SK-N-SH treated with all-trans-retinoic acid at 6 μM for 48 hours (cell line): ENCODE measurements at places on chromosomes 13 and 19.

DNA sequence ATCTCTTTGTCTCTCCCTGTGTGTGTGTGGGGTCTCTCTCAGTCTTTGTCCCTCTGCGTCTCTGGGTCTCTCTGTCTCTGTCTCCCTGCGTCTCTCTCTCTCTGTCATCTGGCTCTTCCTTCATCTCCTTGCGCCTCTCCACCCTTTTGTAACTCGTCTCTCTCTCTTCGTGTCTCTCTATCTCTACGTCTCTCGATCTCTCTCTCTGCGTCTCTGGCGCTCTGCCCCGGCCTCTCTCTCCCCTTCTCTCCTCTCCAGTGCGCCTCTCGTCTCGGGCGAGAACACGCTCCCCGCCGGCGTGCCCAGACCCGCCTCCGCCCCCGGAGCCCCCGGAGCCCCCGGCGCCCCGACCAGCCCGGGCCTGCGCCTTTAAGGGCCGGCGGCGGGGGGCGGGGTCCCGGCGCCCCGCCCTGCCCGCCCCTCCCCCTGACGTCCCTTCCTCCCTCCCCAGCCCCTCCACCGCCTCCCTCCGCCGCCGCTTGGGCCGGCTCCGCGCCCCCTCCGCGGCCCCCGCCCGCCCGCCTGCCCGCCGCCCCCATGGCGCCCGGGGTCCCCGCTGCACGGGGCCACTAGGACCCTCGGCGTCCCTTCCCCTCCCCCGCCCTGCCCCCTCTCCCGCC lies at the start of gene MARK4:
TSS of gene MARK4 (plus strand) at position 440 of the 620 bp plus-strand sequence. CDS start 318 bp downstream, outside the sequence.
- ATAC-seq: peak; percentile 58

GRCh38 chr19:29277102-29277501 lies 64.2 kb upstream of the UQCRFS1 start:
- peak; percentile 96 for ATAC-seq

DNA sequence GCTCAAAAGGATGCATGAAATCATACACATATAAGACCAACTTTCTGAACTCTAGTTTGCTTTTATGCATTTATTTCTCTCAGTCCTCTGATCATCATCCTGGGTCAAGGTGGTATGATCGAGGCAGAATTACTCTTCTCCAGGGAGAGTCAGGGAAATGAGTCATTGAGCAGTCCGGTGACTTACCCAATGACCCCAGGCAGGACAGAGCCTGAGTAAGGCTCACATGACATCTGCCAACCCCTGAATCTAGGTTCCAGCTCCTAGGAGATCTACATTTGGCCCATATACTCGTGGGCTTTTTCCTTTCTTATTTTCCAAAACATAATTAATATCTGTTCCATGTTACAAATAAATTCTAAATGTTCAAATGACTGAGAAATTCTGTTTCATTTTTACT lies 502.3 kb downstream of the FOXO1 start:
- 0 out of 3 replicates have a peak, but pooled peaks have one; percentile 26 for ATAC-seq

GRCh38 chr19:16077984-16078758 lies 1.9 kb downstream of the TPM4 start:
- peak; percentile 7 for ATAC-seq

DNA sequence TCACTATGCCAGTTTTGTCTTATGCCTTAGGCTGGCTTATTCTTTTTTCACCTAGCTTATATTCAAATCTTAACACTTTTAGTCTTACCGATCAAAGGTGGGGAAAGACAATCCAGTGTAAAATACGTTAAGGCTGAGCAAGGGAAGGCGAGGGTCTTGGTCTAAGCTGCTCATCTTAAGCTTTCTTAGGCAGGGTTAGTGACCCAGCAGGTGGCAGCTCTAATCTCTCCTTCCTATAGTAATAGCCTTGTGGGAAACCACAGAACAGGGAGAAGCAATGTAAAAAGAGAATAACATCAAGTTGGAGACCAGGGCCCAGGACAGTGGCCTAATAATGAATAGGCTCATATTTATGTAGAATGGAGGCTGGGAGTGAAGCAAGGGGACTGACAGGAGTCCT lies 45.9 kb downstream of the COG3 start:
- ATAC-seq: no peak

GRCh38 chr13:19596960-19597361 lies 35.6 kb upstream of the TPTE2 start:
- ATAC-seq: no peak

GRCh38 chr13:51093574-51093973 lies 17.5 kb downstream of the C13orf42 start:
- ATAC-seq: no peak

DNA sequence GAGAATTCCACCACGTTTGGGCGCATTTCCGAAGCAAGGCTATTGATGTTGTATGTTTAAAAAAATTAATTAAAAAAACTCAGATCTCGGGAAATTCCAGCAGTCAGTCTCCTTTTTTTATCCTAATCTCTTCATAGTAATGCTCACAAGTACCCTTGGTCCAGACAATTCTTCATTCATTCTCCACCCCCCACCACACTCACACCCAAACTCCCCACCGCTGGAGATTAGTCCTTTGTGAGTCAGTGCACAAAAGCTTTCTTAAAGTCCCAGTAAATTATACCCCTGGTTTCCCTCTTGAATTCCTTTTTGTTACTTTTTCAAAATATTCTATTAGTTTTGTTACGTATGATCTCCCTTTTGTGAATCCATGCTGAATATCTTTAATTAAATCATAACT lies 274.6 kb downstream of the ZNF536 start:
- ATAC-seq: no peak

DNA sequence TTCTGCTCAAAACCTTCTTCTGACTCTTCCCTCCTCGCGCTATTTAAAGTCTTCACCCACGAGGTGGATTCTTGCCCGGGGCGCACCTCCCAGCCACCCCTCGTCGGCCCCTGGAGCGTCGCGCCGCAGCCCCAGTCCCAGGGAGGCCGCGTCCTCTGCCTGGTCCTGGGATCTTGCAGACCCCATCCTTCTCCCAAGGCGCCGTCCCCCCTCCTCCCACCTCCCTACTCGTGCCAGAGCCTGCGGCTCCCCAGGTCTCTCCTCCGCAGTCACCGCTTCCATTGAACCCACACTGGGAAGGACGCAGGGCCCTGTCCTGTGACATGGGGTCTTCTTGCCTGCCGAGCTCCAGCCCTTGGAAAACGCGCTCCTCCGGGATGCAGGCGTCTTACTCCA lies 486 bp downstream of the ZNF808 start:
- peak; percentile 33 for ATAC-seq

- no peak for ATAC-seq
These were observed 213.3 kb downstream of the OLFM4 start for GRCh38 chr13:53241891-53242348.

DNA sequence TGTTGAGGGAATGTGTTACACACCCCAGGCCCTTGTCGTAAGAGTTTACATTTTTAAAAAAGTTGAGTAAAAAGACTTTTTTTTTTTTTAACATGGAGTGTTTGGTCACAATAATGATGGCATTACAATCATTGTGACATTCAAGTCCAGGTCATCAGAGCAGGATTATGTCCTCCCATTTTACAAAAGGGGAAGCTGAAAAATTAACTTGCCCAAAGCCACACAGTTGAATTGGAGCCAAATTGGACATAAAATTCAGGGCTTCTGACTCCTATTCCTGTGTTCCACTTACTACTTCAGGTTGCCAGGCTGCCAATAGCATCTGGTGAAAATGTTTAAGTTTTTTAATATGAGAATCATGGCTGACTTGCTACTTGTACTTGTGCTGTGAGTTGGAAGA lies 49.3 kb downstream of the DLEU7 start:
- ATAC-seq: no peak

DNA sequence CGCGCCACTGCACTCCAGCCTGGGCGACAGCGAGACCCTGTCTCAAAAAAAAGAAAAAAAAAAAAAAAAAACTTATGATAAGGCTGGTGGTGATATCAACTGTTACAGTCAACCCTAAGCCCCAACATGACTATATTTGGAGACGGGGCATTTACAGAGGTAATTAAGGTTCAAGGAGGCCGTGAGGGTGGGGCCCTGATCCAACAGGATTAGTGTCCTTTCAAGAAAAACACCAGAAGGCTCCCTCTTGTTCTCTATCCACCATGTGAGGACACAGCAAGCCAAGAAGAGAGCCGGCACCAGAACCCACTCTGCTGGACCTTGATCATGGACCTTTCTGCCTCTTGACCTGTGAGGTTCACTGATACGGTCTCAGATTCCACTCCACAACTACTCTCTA lies 14.1 kb downstream of the MIER2 start:
- no peak for ATAC-seq

- ATAC-seq: no peak
These were observed 529 bp downstream of the LONP1 start for GRCh38 chr19:5719274-5719960.
